ENCODE measurements at places on chromosomes 3 and 15. TPM values are rescaled to one million over a fixed set of nuclear protein-coding genes. Genes with fewer than 3 reads are reported as not detected.

- no peak overlapping the region for H3K27ac ChIP-seq
- H3K27me3 ChIP-seq, result no peaks in the 10 kb centered on the region
- DNase-seq, result no peak
- no peak overlapping the region for H3K4me3 ChIP-seq
These were observed 153.1 kb upstream of the BFSP2 start for GRCh38 chr3:133246773-133247172.

GRCh38 chr3:20648294-20648693, 462.3 kb upstream of the SGO1 start:
- no peaks in the 10 kb centered on the region for H3K4me1 ChIP-seq
- no peak for DNase-seq
- H3K27ac ChIP-seq, result no peak overlapping the region
- no peaks in the 10 kb centered on the region for H3K36me3 ChIP-seq
- no peak overlapping the region for H3K4me3 ChIP-seq
- no peaks in the 10 kb centered on the region for H3K27me3 ChIP-seq

ISL2 gene
- total RNA-seq, result not detected

CFAP20DC gene
- 0.35 TPM for total RNA-seq

- H3K27ac ChIP-seq, result no peak overlapping the region
- no peaks in the 10 kb centered on the region for H3K36me3 ChIP-seq
- no peaks in the 10 kb centered on the region for H3K27me3 ChIP-seq
- DNase-seq, result no peak
- H3K4me1 ChIP-seq, result no peaks in the 10 kb centered on the region
These were observed 350.3 kb downstream of the DOCK3 start for GRCh38 chr3:51024765-51025632.

GPR15 gene
- not detected for total RNA-seq

GRCh38 chr15:62307551-62307950, 142.5 kb upstream of the C2CD4B start:
- H3K27ac ChIP-seq, result no peak overlapping the region
- H3K27me3 ChIP-seq, result no peaks in the 10 kb centered on the region
- H3K4me3 ChIP-seq, result no peak overlapping the region
- DNase-seq, result no peak

DNA sequence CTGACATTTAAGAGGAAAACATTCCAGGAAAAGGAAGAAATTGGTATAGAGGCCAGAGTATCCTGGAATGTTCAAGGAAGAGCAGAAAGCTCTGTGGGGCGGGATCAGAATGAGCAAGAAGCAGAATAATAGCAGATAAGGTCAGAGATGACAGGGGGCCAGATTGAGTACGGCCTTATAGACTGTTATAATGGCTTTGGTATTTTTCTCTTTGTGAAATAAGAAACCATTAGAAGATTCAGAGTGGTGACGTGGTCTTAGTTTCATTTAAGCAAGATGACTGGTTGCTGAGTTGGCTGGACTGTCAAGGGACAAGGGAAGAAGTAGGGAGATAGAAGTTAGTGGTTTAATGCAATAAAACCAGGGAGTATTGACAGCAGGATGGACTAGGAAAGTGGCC, 218.3 kb upstream of the SOX2 start:
- DNase-seq, result no peak
- H3K36me3 ChIP-seq, result no peaks in the 10 kb centered on the region
- no peak overlapping the region for H3K4me3 ChIP-seq
- no peaks in the 10 kb centered on the region for H3K27me3 ChIP-seq

DNA sequence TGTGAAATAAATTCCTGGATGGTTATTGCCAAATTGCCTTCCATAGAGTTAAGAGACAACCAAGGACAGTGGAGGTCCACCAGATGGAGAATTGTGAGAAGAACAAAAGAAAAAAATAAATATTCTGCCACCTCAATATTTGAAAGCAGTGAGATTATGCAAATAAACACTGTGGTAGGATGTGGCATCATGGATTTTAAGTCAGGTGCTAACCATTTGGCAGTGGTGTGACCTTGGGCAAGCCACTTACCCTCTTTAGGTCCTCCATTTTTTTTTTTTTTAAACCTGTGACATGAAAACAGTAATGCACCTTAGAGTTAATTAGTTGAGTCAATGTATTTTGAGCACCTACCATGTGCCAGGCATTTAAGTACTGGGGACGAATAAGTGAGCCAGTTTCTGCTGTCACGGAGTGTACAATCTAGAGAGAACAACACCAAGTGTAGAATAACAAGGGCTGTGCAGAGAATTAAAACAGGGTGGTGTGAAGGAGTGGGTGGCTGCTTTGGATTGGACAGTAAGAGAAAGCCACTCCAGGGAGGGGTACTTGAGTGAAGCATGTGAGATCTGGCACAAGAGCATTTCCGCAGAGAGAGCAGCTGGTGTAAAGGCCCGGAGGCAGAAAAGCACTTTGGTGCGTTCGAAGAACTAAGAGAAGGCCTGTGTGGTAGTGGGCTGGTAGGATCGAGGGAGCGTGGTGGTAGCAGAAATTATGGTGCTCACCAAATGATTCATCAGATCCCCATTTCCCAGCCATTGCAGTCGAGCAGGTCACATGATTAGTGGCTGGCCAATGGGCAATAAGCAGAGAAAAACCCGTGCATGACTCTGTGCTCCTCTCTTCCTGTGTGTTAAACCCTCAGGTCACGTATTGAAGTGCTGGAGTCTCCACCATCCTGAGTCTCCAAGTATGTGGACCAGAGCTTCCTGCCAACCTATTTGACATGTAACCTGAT, 39.2 kb downstream of the CCK start:
- H3K27me3 ChIP-seq, result no peaks in the 10 kb centered on the region
- no peaks in the 10 kb centered on the region for H3K36me3 ChIP-seq
- DNase-seq, result no peak
- no peak overlapping the region for H3K27ac ChIP-seq
- no peak overlapping the region for H3K4me3 ChIP-seq

HRG gene
- total RNA-seq, result not detected

DNA sequence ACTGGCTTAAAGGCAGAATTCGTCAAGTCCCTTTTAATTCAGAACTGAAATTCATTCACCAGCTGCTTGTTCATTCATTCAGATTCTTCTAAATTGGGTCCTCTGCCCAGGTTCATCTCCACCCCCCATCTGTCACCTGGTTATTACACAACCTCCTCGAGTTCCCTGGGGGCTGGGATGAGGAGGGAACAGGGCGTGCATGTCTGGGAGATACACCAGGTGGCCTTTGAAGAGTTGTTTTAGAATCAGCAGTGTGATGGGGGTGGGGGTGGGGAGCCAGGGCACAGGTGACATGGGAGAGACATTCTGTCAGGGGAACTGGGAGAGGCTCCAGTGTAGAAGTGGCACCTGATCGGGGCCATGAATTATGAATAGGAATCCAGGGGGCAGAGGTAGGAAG, 8.2 kb downstream of the SNX33 start:
- H3K4me1 ChIP-seq, result peaks cover 35% of the 10 kb centered on the region
- no peak for DNase-seq
- no peak overlapping the region for H3K4me3 ChIP-seq
- H3K27me3 ChIP-seq, result no peaks in the 10 kb centered on the region
- H3K27ac ChIP-seq, result no peak overlapping the region

GRCh38 chr3:35779611-35780010, 140.3 kb downstream of the ARPP21 start:
- no peak overlapping the region for H3K27ac ChIP-seq
- H3K4me1 ChIP-seq, result no peaks in the 10 kb centered on the region
- DNase-seq, result no peak

UROC1 gene
- total RNA-seq, result 0.12 TPM

DNA sequence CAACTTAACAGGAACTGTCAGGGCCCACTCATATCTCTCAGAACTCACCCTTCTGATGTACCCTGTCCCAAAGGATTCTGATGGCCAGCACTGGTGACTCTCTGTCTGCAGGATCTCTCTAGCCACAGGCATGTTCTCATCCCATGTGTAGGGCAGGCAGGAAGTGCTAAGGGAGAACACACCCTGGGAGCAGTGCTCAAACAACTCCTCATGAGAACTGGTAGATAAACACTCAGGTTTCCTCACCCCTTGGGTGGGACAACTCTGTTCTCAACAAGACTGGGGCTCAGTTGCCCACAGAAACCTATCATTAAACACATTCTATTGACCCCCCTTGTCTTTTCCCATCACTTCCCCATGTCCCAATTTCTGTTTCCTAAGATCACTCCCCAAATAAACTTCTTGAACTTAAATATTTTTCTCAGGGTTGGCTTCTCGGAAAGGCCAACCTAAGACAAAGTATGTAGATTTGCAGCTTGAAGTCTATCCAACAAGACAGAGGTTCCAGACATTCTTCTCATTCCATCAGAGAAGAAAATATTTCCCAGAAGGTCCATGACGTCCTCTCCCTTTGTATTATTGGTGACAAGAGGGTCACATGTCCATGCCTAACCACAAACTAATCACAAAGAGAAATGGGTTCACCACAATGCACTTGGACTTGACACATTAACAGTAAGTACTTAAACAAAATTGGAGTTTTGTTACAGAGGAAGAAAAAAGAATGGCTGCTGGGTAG, 276.6 kb upstream of the GADL1 start:
- H3K36me3 ChIP-seq, result no peaks in the 10 kb centered on the region
- no peak for DNase-seq
- H3K4me3 ChIP-seq, result no peak overlapping the region

GRCh38 chr3:128416578-128417211, 50.0 kb downstream of the DNAJB8 start:
- DNase-seq, result no peak
- no peak overlapping the region for H3K4me3 ChIP-seq
- no peak overlapping the region for H3K27ac ChIP-seq
- no peaks in the 10 kb centered on the region for H3K36me3 ChIP-seq
- no peaks in the 10 kb centered on the region for H3K27me3 ChIP-seq

GABRA5 gene
- total RNA-seq, result not detected

Data from ovary (tissue), 10 donors.